ENCODE measurements at places on chromosomes 3 and 15. TPM values are rescaled to one million over a fixed set of nuclear protein-coding genes. Genes with fewer than 3 reads are reported as not detected.

- DNase-seq = no peak
These were observed 346.4 kb upstream of the DPPA4 start for GRCh38 chr3:109683746-109684145.

- no peak for DNase-seq
These were observed 102.2 kb downstream of the ABI3BP start for GRCh38 chr3:100891033-100891432.

DNA sequence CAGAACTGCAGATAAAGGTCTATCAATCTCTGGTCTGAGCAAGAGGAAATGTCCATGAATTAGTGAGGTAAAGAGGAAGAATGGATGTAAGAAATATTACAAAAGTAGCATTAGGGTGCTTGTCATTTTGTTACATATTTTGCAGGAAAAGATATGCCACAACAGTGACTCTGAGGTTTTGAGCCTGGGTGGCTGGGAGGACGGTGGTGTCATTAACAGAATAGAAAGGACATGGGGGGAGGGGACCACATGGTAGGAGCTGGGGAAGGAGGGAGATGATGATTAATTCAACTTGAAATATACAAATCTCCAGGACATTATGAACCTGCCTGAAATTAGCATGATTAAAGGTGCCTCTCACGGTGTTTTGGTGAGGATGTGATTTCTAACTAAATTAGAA, 245.5 kb upstream of the MDFIC2 start:
- no peak for DNase-seq

- no peak for DNase-seq
These were observed 1.3 kb downstream of the SLC6A6 start for GRCh38 chr3:14403619-14404155.

DNA sequence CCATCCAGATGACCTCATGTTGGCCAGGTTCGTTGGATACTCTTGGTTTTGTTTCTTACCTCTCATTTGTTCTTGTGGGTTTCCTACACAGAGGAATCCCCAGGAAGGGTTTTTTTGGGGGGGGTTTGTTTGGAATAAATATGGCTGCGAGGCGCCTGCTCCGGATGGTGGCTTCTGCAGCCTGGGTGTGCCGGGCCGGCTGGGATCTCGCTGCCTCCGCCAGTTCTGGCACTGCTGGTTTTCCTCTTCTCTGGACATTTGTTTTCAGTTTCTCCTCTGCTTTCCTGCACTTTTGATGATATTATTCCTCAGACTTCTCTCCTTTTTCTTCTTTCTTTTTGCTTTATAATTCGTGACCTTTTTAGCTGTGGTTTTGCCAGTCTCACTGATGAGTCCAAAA, 187.4 kb downstream of the OR4M2 start:
- no peak for DNase-seq

DNA sequence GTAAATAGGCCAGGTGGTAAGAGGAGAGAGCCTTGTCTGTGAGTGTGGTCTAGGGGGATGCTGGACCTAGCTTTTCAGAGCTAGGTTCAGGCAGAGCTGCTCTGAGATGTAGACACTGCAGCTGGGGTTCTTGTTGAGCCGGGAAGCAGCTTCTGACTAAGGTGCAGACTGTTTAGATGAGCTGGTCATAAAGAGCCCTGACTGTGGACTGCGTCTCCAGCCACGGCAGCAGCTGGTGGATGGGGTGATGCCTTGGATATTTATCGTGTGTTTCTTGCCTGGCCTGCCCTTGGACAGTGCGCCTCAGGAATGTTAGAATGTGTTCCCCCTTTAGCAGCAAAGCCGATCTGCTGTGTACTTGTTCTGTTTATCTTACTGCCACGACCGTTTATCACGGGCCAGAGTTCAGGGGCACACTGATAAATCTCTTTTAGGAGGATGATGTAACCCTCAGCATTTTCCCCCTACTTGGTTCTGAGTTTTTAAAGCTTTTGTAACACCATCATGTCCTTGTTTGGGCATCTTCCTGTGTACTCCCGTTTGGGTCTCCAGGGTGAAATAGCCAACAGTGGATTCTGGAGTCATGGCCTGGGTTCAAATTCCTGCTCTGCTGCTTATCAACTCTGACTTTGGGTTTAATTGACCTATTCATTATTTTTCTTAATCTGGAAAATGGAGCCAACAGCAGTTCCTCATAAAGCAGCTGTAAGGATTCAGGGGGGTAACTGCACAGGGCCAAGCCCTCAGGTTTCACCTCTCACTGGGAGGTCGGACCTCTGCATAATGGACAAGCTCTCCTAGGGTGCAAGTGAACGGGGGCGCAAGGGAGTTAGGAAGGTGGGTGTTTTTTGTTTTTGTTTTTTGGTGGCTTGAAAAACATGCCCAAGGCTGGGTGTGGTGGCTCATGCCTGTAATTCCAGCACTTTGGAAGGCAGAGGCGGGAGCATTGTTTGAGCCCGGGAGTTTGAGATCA, 51.4 kb downstream of the FLNB start:
- peak; percentile 32 for DNase-seq

- DNase-seq = no peak
These were observed 577.3 kb upstream of the ZNF717 start for GRCh38 chr3:76362643-76363042.

DNA sequence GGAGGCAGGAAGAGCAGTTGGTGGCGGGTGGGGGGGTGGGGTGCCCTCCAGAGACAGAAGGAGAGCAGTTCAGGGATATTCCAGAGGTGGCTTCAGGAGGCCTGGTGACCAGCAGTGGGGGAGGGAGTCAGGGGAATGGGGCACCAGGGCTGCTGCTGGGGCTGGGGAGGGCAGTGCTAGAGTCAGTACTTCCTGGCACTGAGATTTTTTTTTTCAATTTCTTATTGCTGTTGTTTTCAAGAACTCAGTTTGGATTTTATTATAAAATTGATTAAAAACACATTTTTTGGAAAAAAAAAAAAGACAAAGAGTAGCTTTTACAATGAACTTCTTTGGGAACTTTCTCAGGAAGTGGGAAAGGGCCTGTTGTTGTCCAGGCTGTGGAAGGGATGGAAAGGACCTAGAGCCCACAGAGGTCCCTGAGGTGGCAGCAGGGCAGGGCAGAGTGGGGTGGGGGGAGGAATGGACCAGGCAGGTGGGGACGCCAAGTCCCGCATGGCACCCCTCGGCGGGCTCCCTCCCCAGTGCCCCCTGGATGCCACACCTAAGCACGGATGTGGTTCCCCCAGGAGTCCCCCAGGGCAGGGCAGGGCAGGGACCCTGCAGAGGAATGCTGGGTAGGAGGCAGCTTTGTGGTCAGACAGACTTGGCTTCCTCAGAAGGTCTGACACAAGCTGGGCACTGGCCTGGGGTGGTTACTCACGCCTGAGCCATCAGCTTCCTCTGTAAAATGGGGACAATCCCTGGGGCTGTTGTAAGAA, 8.5 kb upstream of the ANPEP start:
- no peak for DNase-seq

DNA sequence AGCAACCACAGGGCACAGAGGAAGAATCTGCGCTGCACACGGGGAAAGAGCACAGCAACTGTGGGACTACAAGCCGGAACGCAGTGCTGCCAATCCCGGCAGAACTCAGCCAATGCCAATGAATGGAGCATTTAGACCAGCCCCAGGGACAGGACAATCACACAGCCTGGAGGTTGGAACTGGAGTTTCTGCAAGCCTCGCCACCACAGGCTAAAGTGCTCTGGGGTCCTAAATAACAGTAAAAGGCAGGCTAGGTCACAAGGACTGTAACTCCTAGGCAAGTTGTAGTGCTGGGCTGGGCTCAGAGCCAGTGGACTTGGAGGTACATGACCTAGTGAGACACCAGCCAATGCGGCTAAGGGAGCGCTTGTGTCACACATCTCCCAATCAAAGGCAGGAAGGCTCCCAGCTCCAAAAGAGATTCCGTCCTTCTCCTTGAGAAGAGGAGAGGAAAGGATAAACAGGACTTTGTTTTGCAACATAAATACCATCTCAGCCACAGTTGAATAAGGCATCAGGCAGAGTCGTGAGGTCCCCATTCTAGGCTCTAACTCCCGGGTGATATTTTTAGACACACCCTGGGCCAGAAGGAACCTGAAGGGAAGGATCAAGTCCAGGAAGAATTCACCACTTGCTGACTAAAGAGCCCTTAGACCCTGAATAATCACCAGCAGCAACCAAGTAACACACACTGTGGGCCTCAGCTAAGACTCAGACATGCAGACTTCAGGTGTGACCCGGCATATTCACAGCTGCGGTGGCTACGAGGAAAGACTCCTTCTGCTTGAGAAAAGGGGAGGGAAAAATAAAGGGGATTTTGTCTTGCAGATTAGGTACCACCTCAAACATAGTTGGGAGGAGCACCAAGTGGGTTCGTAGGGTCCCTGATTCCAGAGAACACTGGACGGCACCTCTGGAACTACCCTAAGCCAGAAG, 85.5 kb upstream of the XXYLT1 start:
- no peak for DNase-seq

- DNase-seq = no peak
These were observed 80.6 kb upstream of the BHLHE40 start for GRCh38 chr3:4898454-4899313.

DNA sequence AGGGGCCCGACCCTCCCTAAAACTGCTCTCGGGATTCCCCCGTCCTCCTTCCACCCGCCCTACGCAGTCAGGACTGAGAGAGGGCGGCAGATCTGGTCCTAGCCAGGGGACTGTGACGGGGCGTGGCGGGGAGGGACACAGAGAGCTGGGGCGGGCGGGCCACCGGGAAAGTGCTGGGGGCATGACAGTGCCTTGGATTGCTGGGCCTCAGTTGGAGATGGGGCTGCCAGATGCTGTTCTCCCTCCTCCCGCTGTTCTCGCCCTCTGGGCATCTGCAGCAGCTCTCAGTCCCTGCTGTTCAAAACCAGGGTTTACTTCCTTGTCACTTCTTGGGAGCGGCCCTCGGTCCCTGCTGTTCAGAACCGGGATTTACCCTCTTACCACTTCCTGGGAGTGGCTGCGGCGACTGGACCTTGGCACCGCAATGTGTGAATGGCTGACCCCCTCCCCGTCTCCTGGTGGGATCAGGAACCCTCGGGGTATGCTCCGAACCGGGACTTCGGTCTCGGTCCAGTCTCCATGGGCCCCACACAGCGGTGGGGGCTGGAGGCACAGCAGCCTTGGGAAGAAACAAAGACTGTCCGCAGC, 1.8 kb upstream of the RPP25 start:
- no peak for DNase-seq

GRCh38 chr15:74782259-74783071, 585 bp downstream of the CSK start:
- no peak for DNase-seq

GRCh38 chr3:187759601-187760000, 14.3 kb upstream of the BCL6 start:
- no peak for DNase-seq

DNA sequence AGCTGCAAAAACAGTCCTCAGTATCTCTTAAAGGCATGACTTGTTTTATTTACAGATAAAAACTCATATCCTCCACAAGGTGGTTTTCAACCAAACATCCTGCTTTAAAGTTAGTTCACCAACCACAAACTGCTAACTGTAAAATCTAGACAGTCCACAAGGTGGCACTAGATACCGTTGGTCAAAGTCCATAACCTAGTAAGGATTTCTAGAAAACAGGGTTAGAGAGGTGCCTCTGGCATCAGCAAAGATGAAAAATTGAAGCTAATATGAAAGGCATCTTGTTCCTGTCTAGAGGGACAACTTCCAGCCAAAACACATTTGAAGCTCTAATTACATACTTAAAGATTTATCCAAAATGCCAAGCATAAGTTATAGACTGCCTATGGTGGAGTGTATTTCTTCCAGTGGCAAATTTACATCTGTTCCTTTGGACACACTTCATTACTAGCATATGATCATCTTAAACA, 56.0 kb downstream of the ZMAT3 start:
- DNase-seq = no peak

GRAMD1C gene
- total RNA-seq = 2.3 TPM

HCN4 gene
- 0.05 TPM for total RNA-seq

PLA2G4F gene
- not detected for total RNA-seq

ASB14 gene
- total RNA-seq = not detected

SMCO1 gene
- total RNA-seq = not detected

SLC28A1 gene
- total RNA-seq = not detected

SUCNR1 gene
- not detected for total RNA-seq

Measured in chondrocyte (in vitro differentiated cells).